ENCODE measurements at places on chromosomes 6 and 20. TPM values are rescaled to one million over a fixed set of nuclear protein-coding genes. Genes with fewer than 3 reads are reported as not detected.
A peak's percentile ranks its signal among the peaks of the same experiment; 100 is the strongest.

The PPP1R14C gene
- total RNA-seq, result 36.0 TPM

DNA sequence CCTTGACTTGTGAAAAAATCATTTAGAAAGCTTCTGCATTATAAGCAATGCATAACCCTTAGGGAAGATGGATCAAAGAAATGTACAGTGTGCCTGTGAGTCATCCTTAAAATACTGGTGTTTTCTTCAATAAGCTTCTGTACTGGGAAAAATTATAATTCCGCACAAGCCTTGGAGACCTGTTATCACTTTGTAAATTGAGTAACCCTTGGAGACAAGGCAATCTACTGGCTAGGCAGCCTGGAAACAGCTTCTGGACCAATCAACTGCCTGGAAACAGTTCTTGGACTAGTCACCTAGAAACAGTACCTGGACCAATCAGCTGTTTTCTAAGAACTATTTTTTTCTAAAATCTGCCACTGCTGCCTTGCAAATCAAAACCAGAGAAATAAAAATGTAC, 25.8 kb upstream of the RNGTT start:
- ATAC-seq, result no peak

DNA sequence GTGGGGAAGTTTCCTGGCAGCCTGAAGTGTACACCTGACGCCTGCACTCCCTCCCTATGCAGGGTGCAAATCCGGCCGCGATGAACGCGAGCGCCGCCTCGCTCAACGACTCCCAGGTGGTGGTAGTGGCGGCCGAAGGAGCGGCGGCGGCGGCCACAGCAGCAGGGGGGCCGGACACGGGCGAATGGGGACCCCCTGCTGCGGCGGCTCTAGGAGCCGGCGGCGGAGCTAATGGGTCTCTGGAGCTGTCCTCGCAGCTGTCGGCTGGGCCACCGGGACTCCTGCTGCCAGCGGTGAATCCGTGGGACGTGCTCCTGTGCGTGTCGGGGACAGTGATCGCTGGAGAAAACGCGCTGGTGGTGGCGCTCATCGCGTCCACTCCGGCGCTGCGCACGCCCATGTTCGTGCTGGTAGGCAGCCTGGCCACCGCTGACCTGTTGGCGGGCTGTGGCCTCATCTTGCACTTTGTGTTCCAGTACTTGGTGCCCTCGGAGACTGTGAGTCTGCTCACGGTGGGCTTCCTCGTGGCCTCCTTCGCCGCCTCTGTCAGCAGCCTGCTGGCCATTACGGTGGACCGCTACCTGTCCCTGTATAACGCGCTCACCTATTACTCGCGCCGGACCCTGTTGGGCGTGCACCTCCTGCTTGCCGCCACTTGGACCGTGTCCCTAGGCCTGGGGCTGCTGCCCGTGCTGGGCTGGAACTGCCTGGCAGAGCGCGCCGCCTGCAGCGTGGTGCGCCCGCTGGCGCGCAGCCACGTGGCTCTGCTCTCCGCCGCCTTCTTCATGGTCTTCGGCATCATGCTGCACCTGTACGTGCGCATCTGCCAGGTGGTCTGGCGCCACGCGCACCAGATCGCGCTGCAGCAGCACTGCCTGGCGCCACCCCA, 1.2 kb downstream of the GPR6 start:
- ATAC-seq, result peak; percentile 22

- no peak for ATAC-seq
Measured at GRCh38 chr20:25466846-25467245, 59.4 kb downstream of the GINS1 start.

The HLA-DQA2 gene
- total RNA-seq, result 0.80 TPM

The OR2H2 gene
- not detected for total RNA-seq

- ATAC-seq, result no peak
Measured at GRCh38 chr6:75374961-75375400, 90.4 kb upstream of the TMEM30A start.

The CGAS gene
- total RNA-seq, result 8.6 TPM

The CEP85L gene
- total RNA-seq, result 2.3 TPM

The TRIM38 gene
- total RNA-seq, result 7.2 TPM

The RUNX2 gene
- total RNA-seq, result 2.5 TPM

DNA sequence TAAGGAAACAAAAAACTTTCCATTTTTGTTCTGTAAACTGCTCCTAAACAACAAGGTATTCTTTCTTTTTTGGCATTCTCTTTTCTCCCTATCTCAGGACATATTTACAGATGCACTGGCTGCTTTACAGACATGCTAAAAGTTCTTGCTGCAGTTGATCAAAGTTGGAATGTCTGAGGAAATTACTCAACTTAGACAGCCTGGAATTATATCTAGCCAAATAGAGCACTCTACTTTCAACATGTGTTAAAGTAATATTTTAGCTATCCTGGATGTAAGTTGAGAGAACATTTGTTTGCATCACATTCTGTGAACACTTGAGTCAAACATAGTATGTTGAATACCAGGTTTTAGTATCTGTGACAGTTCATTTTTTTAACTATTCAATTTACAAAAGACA, 24.8 kb downstream of the TASP1 start:
- no peak for ATAC-seq

GRCh38 chr20:18621004-18621403, 33.1 kb downstream of the DTD1 start:
- ATAC-seq, result no peak

The MAP7 gene
- total RNA-seq, result 29.9 TPM

The LY6G6C gene
- total RNA-seq, result 10.8 TPM

GRCh38 chr6:42390228-42390934, 61.3 kb downstream of the TRERF1 start:
- ATAC-seq, result peak; percentile 20

- ATAC-seq, result peak; percentile 89
Measured at GRCh38 chr6:147508042-147508865, at the start of gene SAMD5. TSS of gene SAMD5 (plus strand) at chr6:147508690. CDS start at chr6:147508929, 239 bp downstream.

- ATAC-seq, result no peak
Measured at GRCh38 chr20:17716331-17716730, 16.6 kb downstream of the BANF2 start.

- no peak for ATAC-seq
Measured at GRCh38 chr6:134809130-134809529, 140.8 kb downstream of the ALDH8A1 start.

GRCh38 chr20:25579081-25579770, 6.1 kb downstream of the NINL start:
- no peak for ATAC-seq

- no peak for ATAC-seq
Measured at GRCh38 chr6:15507746-15508145, 155.1 kb downstream of the DTNBP1 start.

GRCh38 chr6:121998631-121999030, 400.8 kb upstream of the HSF2 start:
- ATAC-seq, result no peak

DNA sequence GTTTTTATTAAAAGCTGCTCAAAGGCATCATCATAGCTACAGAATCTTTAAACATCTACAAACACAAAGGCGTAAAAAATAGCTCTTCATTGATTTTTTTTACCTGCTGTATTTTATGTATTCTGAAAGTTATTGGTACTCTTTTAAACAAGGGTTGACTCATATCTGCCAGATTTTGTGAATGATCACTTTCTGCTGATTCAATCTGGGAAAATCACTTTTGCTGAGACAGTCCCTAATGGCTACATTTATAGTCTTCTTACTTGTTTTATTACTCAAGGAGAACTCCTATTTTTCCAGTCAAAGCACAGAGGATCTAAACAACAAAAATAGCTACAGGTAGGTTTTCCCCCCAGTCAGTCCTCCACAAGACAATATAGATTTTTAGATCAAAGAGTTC, 739.0 kb downstream of the CBLN4 start:
- ATAC-seq, result no peak

DNA sequence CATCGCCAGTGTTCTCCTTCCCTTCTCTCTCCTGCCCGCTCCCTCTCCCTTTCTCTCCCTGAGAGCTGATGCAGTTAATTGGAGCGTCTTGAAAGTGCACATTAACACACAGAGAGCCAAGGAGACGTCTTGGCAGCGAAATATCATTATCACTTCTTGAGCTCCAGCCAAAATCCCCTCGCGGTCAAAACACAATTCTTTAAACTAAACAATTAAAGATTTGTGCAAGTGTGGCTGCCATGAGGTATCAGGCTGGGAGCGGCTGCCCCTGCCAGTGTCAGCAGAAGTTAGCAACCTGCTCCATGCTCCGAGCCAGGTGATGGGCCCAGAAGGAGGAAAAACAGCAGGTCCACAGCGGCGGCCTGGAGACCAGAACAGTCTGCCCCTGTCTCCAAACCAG, 100.9 kb upstream of the FOXP4 start:
- ATAC-seq, result no peak

Data from esophagus mucosa (tissue), 1 donor.